Stromal cell of bone marrow (primary cell): ENCODE measurements at places on chromosomes 13 and 19.
A peak's percentile ranks its signal among the peaks of the same experiment; 100 is the strongest.

- no peak for DNase-seq
Observed at GRCh38 chr19:4742723-4743646, 19.3 kb upstream of the DPP9 start.

- no peak for DNase-seq
Observed at GRCh38 chr19:52020506-52020905, 7.7 kb downstream of the ZNF614 start.

GRCh38 chr13:108215436-108215835, at the start of gene LIG4:
TSS of gene LIG4 (minus strand) at chr13:108215536. CDS start at chr13:108211268, 4,268 bp downstream.
- peak; percentile 77 for DNase-seq

- DNase-seq = no peak
Observed at GRCh38 chr19:50570997-50571396, 2.8 kb upstream of the LRRC4B start.

DNA sequence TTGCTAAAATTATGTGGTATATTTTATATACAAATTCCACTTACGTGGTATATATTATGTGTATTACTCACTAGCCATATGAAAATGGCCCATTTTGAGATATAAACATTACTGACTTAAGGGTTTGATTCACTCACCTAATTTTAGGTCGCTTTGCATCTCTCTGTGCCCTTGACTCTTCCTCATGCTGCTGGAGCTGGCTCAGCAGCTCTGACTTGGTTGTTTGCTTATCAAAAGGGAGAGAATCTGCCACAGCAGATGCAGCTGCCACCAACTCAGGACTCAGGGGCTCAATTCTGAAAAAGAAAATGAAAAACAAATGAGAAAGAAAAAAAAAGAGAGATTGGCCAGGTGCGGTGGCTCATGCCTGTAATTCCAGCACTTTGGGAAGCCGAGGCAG, 12.2 kb downstream of the MRPS31 start:
- no peak for DNase-seq

DNA sequence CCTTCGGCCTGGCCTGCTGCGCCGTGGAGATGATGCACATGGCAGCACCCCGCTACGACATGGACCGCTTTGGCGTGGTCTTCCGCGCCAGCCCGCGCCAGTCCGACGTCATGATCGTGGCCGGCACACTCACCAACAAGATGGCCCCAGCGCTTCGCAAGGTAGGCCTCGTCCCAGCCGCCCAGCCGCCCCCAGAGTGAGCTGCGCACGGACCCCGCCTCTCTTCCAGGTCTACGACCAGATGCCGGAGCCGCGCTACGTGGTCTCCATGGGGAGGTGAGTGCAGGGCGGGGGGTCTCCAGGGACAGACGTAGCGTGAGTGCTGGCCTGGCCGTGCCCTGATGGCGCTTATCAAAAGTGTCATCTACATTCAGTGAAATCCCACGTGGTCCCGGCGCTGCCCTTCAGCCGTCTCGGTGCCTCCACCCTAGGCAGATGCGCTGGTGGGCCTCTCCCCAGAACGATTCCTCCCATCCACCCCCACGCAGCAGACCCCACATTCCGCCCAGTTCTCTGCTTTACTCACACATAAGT, 7.2 kb downstream of the NDUFS7 start:
- no peak for DNase-seq

GRCh38 chr19:18483119-18483890, 38.6 kb downstream of the ELL start:
- DNase-seq = no peak

- DNase-seq = no peak
Observed at GRCh38 chr13:104074326-104074725, 1008.1 kb upstream of the SLC10A2 start.

- no peak for DNase-seq
Observed at GRCh38 chr13:33665626-33666175, 152.2 kb upstream of the RFC3 start.

GRCh38 chr13:44074611-44075010, 194.9 kb downstream of the LACC1 start:
- DNase-seq = no peak

DNA sequence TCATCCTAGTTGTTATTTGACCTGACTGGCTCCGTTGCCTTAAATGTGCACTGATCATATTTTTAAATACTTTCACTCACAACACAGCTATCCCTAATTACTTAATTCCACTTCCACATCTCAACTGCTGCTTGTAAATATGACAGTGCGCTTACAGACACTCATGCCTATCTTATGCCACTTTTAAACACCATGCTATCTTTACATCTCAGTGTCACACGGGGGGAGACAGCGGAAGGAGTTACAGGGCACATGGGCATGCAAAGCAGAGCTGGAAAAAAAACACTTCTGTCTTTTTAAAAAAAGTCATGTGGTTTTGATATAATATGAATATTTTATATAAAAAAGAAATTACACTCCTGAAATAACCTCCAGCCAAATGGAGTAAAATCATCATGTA, 44.1 kb downstream of the SMAD9 start:
- DNase-seq = no peak
